ENCODE measurements at places on chromosomes 1 and 21. TPM values are rescaled to one million over a fixed set of nuclear protein-coding genes. Genes with fewer than 3 reads are reported as not detected.

- peak; percentile 16 for DNase-seq
Measured at GRCh38 chr1:232486006-232486405, 143.9 kb downstream of the SIPA1L2 start.

DNA sequence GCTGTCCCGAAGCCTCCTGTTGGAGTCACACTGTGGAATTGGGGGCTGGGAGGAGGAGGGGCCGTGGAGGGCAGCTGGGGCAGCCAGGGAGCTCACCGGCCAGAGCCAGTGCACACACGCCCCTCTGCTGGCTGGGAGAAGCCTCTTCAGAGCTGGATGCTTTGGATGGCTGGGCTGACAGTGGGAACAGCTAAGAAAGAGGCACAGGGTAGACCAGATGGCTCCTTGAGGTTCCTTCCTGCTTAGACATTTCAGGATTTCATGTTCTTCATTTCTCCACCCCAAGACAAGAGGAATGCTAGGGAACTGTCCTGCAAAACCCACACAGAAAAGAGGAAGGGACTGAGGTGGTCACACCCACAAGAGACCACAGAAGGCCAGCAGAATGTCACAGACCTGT is 254.8 kb upstream of the VAMP3 start:
- no peak for DNase-seq

- DNase-seq = no peak
Measured at GRCh38 chr1:228039006-228039903, 32.5 kb downstream of the WNT3A start.

GRCh38 chr21:32819694-32820093 is 48.1 kb upstream of the PAXBP1 start:
- peak; percentile 98 for DNase-seq

- no peak for DNase-seq
Measured at GRCh38 chr1:154158307-154159125, 3.6 kb upstream of the NUP210L start.

DNA sequence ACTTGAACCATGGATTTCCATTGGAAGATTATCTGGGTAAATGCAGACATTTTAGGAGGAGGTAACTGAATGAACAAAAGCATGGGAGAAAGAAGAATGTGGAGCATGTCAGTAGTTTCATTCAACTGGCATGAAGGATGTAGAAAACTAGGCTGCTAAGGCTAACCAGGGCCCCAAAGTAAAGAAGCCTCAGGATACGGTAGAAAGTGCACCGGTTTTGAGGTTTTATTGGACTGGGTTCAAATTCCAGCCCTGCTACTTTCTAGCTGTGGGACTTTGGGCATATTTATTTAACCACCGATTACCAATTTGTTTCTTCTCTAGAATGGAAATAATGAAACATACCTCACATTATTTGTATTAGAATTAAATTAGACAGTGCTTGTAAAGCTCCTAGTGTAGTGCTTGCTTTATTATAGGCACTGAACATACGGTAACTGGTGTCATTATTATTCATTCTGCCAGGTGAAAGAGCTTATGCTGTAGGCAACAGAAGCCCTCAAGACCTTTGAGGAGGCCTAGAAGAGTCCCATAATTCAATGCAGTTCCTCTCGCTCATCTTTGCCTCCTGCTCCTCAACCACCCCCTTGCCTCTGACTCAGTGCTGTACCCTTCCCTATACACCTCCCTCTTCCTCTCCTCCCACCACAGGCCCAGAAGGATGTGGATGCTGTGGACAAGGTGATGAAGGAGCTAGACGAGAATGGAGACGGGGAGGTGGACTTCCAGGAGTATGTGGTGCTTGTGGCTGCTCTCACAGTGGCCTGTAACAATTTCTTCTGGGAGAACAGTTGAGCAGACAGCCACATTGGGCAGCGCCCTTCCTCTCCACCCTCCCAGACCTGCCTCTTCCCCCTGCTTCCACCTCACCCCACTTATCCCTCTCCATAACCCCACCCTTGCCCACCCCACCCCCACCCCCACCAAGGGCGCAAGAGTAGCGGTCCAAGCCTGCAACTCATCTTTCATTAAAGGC is 2.5 kb upstream of the CHTOP start:
- DNase-seq = no peak

DNA sequence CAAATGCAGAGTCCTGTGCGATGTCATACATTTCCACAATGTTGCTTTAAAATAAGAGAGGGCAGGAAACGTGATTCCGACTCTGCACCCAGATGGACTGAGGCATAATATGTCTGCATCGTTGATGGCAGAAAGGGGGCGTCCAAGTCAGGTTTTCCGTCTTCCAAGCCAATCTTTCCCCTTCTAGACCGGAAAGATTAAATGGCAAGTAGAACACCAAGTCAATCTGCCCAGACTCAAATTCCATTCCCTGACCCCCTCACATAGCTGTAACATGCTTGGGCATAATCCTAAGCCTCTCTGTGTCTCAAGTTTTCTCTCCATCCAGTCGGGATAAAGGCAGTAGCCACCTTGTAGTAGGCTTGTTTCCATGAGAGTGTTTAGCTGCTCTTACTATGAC is 14.4 kb downstream of the PCP4 start:
- DNase-seq = no peak

DNA sequence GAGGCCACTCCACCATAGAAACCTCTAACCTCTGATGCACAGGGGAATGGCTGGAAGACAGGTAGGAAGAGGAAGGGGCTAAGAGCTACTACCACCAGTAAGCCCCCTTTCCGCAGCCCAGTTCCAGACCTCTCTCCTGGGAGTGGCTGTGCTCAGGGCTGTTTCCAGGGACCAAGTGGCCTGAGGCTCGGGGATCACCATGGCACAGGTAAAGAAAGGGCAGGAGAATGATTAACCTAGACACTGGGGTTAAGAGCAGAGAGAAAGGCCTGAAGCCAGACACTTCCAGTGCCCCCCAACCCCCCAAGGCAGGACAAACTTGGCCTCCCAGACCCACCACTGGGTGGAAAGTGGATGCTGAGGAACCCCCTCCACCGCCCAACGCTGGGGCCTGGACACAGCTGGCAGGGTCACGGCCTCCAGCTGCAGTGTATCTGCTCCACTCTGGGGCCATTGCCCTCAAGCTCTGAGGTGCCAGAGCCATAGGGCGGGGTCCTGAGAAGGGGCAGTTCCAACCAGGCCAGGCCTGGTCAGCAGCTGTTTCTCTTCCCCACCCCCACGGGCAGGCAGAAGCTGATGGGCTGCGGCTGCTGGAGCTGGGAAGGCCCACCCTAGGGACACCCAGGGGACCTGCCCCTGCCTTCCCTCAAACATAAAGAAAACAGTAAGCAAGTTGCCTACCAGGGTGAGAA is 2.6 kb downstream of the TAGLN2 start:
- peak; percentile 64 for DNase-seq

DNA sequence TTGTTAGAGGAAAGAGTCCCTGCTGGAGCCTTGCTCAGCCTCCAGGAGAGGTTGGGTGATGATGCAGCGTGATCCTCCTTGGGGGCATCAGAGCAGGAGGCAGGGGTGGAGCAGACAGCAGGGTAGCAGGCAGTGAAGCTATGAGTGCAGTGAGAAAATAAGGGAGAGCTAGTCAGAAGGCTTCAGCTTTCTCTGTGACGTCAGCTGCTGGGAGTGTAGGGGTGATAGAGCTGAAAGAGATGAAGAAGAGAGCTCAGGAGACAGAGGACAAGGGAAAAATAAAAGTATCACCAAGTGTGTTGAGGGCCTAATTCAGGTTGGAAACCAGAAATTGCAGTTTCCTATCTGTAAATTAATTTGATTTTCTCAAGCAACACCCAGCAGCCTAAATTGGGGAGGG is 2.2 kb upstream of the ADAM30 start:
- DNase-seq = no peak

DNA sequence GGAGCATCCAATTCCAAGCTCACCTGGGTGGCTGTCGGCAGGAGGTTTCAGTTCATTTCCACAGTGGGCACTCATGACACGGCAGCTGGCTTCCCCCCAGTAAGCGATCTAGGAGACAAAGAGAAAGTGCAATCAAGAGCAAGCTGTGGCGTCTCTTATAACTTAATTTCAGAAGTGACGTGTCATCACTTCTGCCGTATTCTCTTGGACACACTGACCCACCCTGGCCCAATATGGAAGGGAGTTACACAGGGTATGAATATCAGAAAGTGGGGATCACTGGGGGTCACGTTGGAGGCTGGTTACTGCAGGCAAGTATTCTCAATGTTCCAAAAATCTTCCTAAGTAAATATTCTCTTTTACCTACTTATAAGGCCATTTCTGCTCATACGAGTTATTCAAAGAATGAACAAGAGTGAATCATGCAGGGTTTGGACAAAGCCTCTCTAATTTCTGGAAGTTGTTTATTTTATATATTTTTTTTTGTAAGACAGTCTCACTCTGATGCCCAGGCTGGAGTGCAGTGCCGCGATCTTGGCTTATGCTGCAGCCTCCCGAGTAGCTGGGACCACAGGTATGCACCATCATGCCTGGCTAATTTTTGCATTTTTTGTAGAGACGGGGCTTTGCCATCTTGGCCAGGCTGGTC is 46.5 kb upstream of the GREM2 start:
- DNase-seq = peak; percentile 46

- no peak for DNase-seq
Measured at GRCh38 chr1:247295746-247296145, 35.9 kb downstream of the ZNF496 start.

GRCh38 chr1:162026881-162027280 is 3.2 kb upstream of the OLFML2B start:
- peak; percentile 16 for DNase-seq

- peak; percentile 33 for DNase-seq
Measured at GRCh38 chr1:43786960-43787359, 79.6 kb downstream of the ST3GAL3 start.

GRCh38 chr1:207908107-207908734 is 2.7 kb downstream of the CD34 start:
- peak; percentile 58 for DNase-seq

GRCh38 chr21:33300701-33301631 is 23.8 kb upstream of the IFNAR1 start:
- DNase-seq = no peak

GRCh38 chr1:46472498-46473181 is 17.0 kb upstream of the DMBX1 start:
- DNase-seq = no peak

DNA sequence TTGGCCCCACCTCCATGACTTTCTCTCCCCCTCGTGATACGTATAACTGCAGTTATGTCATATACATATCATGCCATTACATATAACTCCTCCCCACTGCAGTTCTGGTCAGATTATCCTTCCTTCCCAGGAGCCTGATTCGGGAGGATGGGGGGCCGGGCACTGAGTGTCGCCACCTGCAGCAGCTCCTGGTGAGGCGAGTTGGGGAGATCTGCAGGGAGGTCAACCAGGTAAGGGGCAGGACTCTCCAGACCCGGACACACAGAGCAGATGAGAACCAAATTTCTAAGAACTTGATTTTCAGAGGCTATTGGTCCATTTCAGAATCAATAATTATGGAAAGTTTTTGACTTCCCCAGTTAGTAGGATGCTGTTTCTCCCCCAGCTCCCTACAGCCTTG is 19.5 kb downstream of the HYI start:
- no peak for DNase-seq

DNA sequence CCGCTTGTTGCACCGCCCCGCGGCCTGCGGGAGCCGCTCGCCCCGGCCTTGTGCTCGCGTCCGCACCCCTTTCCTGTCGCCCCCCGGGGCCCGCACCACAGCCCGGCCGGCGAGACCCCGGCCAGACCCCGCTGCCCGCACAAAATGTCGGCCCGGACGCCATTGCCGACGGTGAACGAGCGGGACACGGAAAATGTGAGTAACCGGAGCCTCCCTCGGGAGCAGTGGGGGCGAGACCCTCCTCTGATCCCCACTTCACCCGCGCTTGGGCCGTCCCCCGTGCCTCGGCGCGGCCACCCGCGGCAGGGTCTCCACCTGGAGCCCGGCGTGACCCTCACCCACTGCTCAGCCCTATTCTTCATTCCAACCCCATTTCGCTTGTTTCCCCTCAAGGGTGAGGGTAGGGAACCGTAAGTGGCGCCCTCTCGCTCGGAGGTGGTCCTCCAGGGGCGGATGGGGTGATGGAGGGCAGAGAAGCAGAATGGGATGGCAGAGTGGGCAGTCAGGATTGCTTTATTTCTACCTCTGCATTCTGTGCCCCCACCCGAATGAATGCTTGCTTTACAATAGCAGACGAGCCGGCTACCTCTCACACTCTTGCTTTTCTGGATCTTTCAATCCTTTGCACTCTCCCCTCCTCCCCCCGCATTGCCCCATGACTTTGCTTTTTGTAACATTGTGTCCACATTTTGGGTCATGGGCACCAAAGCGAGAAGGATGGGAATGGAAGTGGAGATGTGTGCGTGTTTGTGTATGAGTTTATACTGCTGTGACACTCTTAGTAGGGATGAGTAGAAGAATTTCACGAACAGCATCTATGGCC is 954 bp downstream of the MARK1 start:
- no peak for DNase-seq

CACYBP gene
- total RNA-seq = 108 TPM

PRKAA2 gene
- total RNA-seq = 0.16 TPM

IVL gene
- total RNA-seq = not detected

ERG gene
- total RNA-seq = 9.9 TPM

NBPF19 gene
- 13.9 TPM for total RNA-seq

HES5 gene
- total RNA-seq = not detected

ZNF593OS gene
- not detected for total RNA-seq

ETV3L gene
- total RNA-seq = not detected

CFAP45 gene
- 0.27 TPM for total RNA-seq

CYP4A11 gene
- not detected for total RNA-seq

RGSL1 gene
- not detected for total RNA-seq

DAB1 gene
- 0.45 TPM for total RNA-seq

FCGR3A gene
- total RNA-seq = not detected

All from fibroblast of the aortic adventitia (primary cell).